Activated CD8-positive, alpha-beta T cell treated with anti-CD3 and anti-CD28 coated beads for 36 hours (primary cell): ENCODE measurements at places on chromosomes 2 and 18. TPM values are rescaled to one million over a fixed set of nuclear protein-coding genes. Genes with fewer than 3 reads are reported as not detected.

- no peak for DNase-seq
These were observed 47.6 kb downstream of the SLC66A2 start for GRCh38 chr18:79903787-79904356.

- DNase-seq: no peak
These were observed 833.2 kb upstream of the CHAC2 start for GRCh38 chr2:52934323-52934898.

GRCh38 chr2:127121353-127121752 lies 14.4 kb upstream of the BIN1 start:
- no peak for DNase-seq

DNA sequence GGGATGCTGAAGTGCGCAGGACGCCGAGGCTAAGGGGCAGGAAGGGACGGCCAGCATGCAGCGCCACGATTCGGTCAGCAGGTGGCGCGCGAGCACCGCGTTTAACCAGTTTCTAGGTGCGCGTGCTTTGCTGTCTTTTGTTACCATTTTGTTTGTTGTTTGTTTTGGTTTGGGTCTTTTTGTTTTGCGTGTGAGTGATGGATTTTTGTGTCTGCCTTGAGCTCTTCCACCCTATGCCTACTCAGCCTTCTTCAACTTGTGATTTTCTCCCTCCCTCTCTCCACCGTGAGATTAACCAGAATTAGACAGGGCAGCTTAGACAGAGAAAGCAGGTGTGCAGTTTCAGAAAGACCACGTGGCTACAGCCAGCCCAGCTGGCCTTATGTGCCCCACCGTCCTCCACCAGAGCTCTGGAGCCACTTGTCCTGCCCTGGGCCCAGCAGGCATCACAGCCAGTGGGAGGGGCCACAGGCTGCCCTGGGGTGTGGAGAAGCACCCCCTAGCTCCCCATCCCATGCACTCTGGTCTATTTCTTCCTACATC lies 180.2 kb downstream of the RNF144A start:
- DNase-seq: peak; percentile 81

The GREB1 gene
- 1.5 TPM for total RNA-seq

The GALNT5 gene
- total RNA-seq: not detected
